ENCODE measurements at places on chromosomes 7 and 10. TPM values are rescaled to one million over a fixed set of nuclear protein-coding genes. Genes with fewer than 3 reads are reported as not detected.

DNA sequence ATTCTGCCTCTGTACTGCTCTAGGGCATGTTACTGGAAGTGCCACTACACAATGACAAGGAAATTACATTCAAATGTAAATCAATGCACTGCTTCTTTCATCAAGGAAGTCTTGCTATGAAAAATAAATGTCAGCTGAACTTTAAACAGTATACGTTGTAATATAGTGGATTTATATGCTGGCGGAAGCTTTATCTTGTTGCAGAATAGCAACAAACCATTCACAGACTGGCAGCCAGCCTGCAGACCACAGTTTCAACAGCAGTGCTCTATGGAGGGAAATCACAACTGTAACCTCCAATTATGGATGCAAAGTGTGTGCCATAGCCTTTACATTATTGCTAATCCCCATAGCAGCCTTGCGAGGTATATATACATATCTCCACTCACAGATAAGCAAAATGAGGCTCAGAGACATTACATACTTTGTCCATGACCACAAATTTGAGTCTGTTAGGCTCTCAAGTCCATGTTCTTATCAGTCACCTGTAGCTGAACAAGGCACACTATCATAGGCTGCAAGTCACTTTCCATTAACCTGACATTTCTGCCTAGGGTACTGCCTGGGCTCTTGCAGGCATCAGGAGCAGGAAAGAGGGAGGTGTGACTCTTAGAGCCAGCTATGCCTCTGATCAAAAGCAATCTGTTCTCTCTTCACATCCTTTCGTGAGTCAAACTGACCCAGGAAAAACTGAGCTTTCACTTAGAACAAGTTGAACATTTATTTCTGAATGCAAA lies 22.6 kb downstream of the COL28A1 start:
- no peaks in the 10 kb centered on the region for H3K36me3 ChIP-seq
- no peak overlapping the region for H3K4me3 ChIP-seq

DNA sequence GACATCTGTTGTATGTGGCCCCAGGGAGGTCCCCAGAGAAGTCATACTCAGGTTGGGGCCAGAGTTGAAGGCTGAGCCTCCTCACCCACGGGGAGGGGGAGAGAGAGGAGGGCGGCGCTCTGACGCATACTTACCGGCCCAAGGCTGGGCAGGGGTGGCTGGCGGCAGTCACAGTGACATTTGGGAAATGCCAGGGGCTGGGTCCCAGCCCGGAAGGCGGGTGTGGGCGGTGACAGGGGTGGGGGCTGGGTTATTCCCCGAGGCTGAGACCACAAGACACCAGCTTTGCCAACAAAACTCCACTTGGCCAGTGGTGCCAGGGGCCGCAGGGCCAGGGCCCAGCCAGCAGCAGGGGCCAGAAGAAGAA lies 41.1 kb downstream of the RASGEF1A start:
- no peaks in the 10 kb centered on the region for H3K36me3 ChIP-seq
- peaks cover 14% of the 10 kb centered on the region for H3K4me1 ChIP-seq
- no peak overlapping the region for H3K4me3 ChIP-seq
- peaks cover 19% of the 10 kb centered on the region for H3K27me3 ChIP-seq
- no peak overlapping the region for H3K27ac ChIP-seq
- peak; percentile 44 for DNase-seq

GRCh38 chr10:122239578-122240257 lies 31.4 kb upstream of the BTBD16 start:
- no peak for DNase-seq
- H3K36me3 ChIP-seq = no peaks in the 10 kb centered on the region
- H3K4me1 ChIP-seq = no peaks in the 10 kb centered on the region
- no peak overlapping the region for H3K27ac ChIP-seq
- H3K27me3 ChIP-seq = no peaks in the 10 kb centered on the region

DNA sequence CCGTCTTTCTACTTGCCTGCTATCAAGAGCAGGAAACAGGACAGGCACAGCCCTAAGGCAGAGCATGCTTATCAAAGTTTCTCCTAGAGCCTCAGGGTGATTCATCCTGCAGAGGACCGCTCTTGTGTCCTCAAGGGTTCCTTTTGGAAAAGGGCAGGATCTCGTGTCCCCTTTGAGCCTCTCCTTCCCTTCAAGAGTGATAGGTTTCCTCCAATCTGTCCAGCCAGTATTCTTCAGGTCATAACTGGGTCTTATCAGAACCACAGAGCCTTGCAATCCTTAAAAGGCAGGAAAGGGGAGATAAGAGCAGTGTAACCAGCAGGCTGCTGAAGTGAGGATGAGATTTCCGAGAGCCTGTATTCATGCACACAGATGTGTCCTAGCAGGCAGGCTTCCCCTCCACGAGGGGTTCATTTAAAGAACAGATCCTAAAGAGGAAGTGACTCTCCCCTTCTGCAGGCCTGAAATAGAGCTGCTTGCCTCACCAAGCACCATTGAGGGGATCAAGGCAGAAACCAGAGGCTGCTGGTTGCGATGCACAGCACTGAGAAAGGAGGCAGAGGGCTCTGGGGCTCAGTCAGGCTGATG lies 90.5 kb upstream of the SVIL start:
- no peak for DNase-seq
- peaks cover 27% of the 10 kb centered on the region for H3K4me1 ChIP-seq
- no peaks in the 10 kb centered on the region for H3K27me3 ChIP-seq
- no peak overlapping the region for H3K4me3 ChIP-seq
- peaks cover 17% of the 10 kb centered on the region for H3K36me3 ChIP-seq
- no peak overlapping the region for H3K27ac ChIP-seq

DNA sequence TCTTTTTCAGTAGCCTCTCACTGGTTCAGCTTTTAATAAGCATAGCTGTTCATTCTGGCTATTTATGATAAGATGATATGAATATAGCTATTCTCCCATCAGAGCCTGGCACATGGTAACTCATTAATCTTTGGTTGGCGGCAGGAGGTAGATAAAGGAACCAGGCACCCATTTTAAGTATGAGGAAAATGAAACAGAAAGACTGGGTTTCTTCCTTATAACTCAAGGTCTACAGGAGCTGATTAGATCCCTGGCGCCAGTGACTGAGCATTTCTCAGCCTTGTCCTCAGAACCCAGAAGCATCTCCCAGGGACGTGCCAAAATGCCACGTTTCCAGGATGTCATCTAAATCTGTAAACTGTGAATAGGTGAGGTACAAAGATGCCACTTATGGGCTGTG lies 141.9 kb downstream of the TCF7L2 start:
- H3K27ac ChIP-seq = no peak overlapping the region
- peaks cover 35% of the 10 kb centered on the region for H3K36me3 ChIP-seq
- peaks cover 32% of the 10 kb centered on the region for H3K4me1 ChIP-seq
- no peak overlapping the region for H3K4me3 ChIP-seq
- H3K27me3 ChIP-seq = no peaks in the 10 kb centered on the region

DNA sequence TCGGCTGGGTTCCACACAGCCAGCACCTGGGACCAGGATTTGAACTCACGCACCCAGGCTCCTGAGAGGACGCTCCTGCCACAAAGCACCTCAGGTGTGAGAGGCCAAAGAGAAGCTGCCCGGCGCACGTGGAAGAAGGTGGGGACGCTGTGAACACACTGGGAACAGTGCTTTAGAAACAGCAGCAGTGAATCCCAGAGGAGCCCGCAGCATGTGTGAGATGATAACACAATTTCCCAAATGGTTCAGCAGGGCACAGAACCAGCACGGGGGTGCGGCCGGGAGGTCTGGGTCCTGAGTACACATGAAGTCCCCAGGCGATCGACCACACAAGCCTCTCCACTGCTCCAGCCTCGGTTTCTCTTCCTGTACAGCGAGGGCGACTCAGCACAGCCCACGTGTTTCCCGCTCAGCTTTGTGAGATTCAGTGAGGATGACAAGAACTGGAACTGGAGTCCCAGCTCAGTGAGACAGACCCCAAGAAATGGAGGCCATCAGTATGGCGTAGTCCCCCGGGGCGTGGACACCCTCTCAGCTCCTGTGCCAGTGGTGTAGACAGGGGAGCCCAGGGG lies 188.3 kb downstream of the MAD1L1 start:
- no peak overlapping the region for H3K27ac ChIP-seq
- H3K4me3 ChIP-seq = no peak overlapping the region
- H3K36me3 ChIP-seq = peaks cover 12% of the 10 kb centered on the region
- no peaks in the 10 kb centered on the region for H3K27me3 ChIP-seq

Gene POLR3A
- 25.2 TPM for total RNA-seq

Gene ZC3HAV1L
- total RNA-seq = 12.9 TPM

Gene TBC1D12
- 0.33 TPM for total RNA-seq

Gene EPHA1
- 2.3 TPM for total RNA-seq

Gene CC2D2B
- total RNA-seq = not detected

Data from activated naive CD8-positive, alpha-beta T cell treated with anti-CD3 and anti-CD28 coated beads for 36 hours (primary cell).